Left renal pelvis (tissue), 4 donors: ENCODE measurements at places on chromosomes 7 and 10.

DNA sequence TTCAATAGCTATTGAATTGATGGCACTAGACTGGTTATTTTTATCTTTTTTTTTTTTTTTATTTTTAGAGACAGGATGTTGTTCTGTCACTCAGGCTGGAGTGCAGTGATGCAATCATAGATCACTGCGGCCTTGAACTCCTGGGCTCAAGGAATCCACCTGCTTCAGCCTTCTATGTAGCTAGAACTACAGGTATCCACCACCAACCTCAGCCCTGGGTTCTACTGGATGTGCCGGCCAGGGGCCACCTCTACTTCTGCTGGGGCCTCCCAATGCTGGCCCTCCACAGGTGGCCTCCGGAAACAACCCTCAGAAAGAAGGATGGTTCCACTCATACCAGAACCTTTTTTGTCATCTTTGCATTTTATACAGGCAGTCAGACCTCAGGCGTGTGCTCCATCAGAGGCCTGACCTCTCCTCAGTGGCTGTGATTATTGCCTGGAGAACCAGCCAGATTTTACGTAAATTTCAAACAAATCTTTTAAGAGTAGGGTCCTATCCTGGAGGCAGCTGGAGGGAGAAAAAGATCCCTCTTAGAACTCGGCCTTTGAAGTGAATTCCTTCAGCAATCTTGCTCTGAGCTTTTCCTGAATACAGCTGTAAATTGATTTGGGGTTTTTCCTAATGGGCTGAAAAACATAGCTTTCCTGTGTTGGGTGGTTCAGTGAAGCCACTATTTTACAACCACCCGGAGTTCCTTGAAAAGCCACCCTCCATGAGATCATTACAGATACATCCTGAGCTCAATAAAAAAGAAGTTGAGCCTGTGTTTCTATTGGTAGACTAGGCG, 110.0 kb downstream of the SPAG6 start:
- no peak for DNase-seq

GRCh38 chr7:100093925-100094486, 5.2 kb downstream of the COPS6 start:
- no peak for DNase-seq

GRCh38 chr10:63573068-63573697, 52.0 kb downstream of the REEP3 start:
- DNase-seq = peak; percentile 46

GRCh38 chr10:49512121-49512809, 26.7 kb downstream of the ERCC6 start:
- no peak for DNase-seq

- DNase-seq = no peak
Observed at GRCh38 chr10:59700709-59701108, 8.9 kb downstream of the SLC16A9 start.

DNA sequence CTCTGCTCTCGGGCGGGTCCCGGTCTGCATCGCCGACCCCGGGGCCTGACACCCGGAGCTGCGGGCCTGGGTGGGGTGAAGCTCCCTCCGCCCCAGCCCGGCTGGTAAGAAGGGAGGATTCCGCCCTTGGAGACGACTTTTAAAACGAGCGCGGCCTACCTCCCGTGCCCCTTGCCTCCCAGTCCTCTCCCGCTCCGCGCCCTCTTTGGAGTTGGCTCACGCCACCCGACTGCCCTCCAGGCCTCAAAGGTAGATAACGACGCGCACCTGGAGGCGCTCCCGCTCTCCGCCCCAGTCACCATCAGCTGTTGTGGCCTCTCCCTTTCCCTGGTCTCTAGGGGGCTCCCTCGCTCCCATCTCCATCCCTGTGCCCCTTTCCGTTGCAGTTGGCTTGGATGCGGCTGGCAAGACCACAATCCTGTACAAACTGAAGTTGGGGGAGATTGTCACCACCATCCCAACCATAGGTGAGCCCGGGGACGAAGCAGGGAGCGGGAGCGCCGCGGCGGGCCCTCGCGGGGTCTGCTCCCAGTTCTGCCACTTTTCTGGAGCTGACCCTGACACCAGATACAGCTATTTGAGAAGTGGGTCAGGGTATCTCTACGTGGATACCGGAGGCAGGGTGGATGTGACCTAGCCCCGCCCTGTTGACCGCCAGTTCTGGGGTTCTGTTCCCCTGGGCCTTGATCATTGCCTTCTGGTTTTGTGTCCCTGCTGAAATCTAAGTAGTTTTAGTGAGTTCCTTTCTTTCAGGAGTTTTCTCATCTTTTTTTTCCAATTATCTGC, 679 bp downstream of the ARF5 start:
- no peak for DNase-seq

GRCh38 chr7:124679146-124679545, 86.4 kb downstream of the GPR37 start:
- no peak for DNase-seq

GRCh38 chr10:47421057-47421952, 37.2 kb upstream of the ZNF488 start:
- DNase-seq = no peak

DNA sequence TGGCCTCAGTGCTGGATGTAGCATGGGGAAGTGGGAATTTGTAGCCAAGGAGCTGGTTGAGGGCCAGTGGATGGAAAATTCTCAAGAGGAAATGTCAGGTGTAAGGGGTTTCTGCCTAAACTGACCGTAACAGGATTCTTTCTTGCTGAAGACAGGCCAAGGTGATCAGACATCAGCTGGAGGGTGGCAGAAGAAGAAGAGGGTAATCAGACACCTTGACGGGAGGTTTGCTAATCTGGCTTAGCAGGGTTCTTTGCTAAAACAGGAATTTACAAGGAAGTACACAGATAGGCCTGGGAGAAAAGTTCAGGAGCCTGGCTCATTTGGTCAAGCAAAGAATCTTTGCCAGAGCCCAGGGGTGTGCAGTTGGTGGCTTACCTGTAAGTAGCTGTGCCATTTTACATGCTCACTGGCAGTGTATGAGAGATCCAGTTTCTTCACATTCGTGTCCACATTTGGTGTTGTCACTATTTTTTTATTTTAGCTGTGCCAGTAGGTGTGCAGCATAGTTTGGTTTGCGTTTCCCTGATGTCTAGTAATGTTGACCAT, 73.7 kb downstream of the BMPR1A start:
- no peak for DNase-seq

DNA sequence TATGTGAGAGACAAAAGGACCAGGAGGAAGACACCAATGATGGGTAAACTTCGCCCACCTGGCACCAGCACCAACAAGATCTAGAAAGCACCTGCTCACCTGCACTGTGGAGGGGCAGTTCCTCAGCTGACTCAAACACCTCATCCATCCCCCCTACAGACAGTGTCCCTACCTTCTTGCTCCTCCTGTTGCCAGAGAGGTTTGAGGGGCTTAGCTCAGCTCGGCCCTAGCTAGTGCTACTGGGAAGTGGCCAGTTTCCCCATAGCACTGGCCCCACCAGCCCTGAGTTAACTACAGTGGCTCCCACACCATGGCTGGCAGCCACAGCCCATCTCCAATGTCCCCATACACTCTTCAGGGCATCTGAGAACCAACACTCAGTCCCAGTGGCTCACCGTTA, 70.8 kb downstream of the GRID1 start:
- no peak for DNase-seq

DNA sequence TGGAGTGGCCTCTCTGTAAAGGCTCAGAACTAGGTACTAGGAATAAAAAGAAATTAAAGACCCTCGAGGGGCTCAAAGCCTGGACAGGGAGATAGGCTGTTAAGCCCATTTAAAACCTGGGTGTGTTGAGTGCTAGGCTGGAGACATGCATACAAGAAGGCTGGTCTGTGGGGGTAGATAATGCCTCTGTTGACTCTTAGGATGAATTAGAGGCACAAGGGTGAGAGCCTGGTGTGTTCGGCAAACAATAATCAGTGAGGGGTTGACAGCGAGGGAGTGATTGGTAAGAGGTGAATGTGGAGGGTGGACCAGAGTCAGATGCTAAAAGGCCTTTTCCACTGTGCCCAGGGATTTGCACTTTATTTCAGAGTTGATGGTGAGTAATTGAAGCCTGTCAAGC, 12.7 kb downstream of the GSTO2 start:
- DNase-seq = no peak

- no peak for DNase-seq
Observed at GRCh38 chr10:77220150-77220549, 417.5 kb downstream of the KCNMA1 start.

DNA sequence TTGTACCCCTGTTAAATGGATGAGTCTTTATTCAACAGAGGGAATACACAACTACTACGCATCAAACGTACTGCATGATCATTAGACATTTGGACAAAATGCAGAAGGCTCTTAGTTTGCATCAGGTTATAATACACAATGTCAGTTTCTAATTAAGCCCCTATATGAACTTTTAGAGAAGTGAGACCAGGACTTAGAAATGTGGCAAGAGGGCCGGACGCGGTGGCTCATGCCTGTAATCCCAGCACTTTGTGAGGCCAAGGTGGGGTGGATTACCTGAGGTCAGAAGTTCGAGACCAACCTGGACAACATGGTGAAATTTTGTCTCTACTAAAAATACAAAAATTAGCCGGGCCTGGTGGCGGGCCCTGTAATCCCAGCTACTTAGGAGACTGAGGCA, 76.3 kb upstream of the MGMT start:
- DNase-seq = no peak

- no peak for DNase-seq
Observed at GRCh38 chr7:81331061-81332018, 412.5 kb upstream of the SEMA3C start.

GRCh38 chr10:125103466-125103865, 56.9 kb downstream of the CTBP2 start:
- DNase-seq = no peak

- DNase-seq = no peak
Observed at GRCh38 chr7:137474540-137475026, 131.1 kb upstream of the PTN start.

DNA sequence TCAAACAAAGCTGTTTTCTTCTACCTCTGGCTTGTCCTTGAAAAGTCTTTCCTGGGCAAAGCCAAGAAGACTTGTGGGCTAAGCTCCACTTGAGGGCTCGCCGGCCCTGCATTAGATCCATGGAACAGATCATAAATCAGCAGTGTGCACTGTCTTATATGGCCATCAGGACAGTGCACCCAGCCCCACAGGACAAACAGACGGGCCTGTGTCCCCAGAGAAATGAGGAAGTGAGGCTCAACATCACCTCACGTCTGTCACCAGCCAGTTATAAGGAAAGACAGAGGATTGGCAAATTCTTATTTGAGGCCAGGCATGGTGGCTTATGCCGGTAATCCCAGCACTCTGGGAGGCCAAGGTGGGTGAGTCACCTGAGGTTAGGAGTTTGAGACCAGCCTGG, 12.3 kb upstream of the IFT22 start:
- no peak for DNase-seq

DNA sequence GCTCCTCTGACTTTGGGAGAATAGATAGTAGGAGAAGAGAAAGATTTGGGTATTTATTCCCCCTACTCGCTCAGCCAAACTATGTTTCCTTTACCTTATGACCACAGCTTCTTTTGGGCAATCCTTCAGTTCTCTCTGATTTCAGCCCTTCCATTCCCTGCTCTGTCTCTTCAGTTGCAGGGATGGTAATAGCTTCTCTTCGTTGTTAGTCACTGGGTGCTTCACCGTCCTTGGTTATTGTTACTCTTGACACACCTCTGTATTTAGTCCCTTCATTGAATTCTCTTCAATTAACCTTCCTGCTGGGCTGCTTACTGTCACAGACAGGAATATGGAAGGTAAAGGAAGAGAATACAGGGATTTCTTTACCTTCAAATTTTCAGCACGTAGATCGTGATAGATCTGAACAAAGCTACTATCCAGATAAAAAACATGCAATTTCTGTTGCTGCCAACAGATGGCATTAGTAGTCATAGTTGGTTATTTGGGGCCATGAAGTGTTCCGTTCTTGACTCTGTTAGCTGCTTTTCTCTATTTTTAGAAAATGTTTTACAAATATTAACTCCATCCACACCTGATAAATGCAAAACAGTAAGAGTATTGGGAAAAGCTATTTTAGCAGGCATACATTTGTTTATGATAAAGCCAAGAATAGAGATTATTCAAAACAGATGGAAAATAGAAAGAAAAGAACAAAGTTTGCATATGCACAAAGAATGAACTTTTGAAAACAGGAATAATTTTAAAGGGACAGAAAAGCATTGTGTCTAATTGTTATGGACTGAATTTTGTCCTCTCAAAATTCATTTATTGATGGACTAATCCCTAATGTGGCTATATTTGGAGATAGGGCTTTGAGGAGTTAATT, 14.0 kb upstream of the PTTG1IP2 start:
- peak; percentile 24 for DNase-seq

- no peak for DNase-seq
Observed at GRCh38 chr10:89335226-89335625, 7.4 kb downstream of the IFIT3 start.
